ENCODE measurements at places on chromosomes 13 and 19.
A peak's percentile ranks its signal among the peaks of the same experiment; 100 is the strongest.

GRCh38 chr13:49533591-49534269 is 38.0 kb downstream of the PHF11 start:
- DNase-seq, result no peak

- DNase-seq, result no peak
Measured at GRCh38 chr19:31459430-31459829, 110.2 kb upstream of the TSHZ3 start.

DNA sequence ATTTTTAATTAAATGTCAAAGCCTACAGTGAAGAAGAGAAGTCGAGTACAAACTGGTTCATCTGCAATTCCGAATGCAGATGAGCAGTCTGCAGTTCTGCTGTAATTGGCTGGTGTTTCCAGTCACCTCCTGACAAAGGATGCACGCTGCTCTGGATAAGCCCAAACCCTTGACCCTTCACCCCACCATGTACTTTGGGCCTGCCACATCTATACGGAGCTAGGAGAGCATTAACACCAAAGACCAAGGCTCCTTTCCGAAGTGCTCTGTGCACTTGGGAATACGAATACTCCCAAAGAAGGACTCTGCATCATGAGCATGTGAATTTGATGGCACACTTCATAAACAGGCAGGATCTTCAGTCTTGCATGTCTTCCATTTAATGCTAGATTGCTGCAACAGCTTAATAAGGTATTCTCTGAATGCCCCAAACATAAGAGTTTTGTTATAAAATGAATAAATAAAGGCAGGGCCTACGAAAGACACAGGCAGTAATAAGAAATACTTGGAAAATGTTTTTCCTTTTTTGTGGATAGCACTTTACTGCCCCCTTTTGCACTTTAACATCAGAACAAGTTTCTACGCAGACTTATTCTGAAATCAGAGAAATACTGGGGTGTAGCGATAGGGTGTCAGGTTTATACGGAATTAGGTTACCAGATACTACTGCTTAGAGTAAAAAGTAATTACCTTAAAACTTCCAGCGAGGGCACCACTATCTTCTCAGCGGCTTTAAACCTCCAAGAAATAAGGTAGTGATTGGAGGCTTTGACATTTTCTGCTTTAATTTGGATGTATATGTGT is 15.0 kb downstream of the EFNB2 start:
- no peak for DNase-seq

- DNase-seq, result no peak
Measured at GRCh38 chr13:79703772-79704171, 222.8 kb downstream of the NDFIP2 start.

DNA sequence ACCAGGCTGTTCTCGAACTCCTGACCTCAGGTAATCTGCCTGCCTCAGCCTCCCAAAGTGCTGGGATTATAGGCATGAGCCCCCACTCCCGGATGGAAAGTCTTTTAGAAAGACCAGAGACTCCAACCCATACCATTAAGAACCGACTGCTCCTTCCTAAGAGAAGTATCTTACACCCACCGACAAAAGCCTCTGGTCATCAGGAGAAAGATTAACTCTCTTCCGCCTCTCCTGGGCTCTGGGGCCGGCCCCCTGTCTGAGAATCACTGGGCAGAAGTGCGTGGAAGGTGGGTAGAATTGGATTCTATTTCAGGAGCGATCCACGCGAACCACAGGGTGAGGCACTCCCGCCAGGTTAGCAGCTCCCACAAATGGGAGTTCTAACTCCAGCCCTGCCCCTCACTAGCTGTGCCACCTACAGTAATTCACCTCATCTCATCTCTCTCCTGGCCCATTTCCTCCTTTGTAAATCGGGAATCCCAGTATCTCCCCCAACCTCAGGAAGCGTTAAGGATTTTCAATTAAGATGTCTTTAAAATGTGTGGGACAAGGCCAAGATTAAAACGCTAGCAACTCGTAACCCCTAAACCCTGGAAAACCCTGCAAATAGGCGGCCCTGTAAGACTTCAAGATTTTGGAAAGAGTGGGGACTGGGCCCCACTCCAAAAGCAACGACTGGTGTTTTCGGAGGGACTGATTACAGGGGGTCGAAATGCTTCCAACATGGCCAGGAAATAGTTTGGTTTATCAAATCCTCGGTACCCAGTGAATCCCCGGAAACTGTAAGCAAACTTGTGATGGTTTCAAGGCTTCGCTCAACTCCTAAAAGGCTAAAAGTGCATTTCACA is 1.3 kb downstream of the HNRNPL start:
- DNase-seq, result no peak

GRCh38 chr19:35114353-35115176 is 1.1 kb upstream of the FXYD3 start:
- peak; percentile 71 for DNase-seq

GRCh38 chr13:60260440-60260839 is 96.7 kb upstream of the DIAPH3 start:
- no peak for DNase-seq

DNA sequence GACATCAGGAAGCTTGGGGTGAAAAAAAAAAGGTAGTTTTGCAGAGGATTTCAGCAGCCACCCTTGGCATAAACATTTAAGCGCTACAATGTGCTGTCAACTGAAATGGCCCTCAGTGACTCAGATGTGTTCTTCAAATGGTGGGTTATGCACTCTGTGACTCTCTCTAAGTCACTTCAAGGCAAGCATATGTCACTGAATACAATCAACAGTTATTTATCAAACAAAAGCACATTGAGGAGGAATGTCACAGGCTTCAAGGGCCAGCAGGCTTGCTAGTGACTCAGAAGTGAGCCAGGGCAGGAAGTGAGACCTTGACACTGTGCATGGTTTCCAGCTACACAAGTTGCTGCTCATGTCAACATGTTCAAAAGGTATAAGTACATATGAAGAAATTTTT is 523.7 kb upstream of the HTR2A start:
- DNase-seq, result no peak

GRCh38 chr13:99378985-99379733 is 72.0 kb upstream of the GPR183 start:
- DNase-seq, result no peak

DNA sequence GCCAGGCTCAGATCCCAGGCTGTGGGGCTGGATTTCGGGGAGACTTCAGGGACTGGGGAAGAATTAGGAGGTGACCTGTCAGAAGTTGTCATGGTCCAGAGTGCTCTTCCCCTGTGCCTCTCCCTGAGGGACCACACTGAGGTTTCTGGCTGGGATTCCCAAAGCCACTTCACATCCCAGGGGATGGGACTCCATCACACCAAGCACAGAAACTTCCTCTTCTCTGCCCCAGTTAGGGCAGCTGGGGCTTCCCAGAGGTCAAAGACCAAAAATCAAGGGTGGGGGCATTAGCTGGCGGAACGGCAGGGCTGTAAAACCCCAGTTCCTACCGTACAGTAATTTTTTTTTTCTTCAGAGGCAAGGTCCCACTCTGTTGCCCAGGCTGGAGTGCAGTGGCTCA is 7.4 kb downstream of the FCER2 start:
- DNase-seq, result no peak
